Spinal cord (tissue), 10 donors: ENCODE measurements at places on chromosomes 2 and 18. TPM values are rescaled to one million over a fixed set of nuclear protein-coding genes. Genes with fewer than 3 reads are reported as not detected.

SCN9A gene
- total RNA-seq = 18.6 TPM

- no peak overlapping the region for H3K27ac ChIP-seq
- no peak overlapping the region for H3K4me3 ChIP-seq
- H3K27me3 ChIP-seq = no peaks in the 10 kb centered on the region
- no peaks in the 10 kb centered on the region for H3K36me3 ChIP-seq
These were observed 85.6 kb upstream of the ETAA1 start for GRCh38 chr2:67311536-67311935.

DNA sequence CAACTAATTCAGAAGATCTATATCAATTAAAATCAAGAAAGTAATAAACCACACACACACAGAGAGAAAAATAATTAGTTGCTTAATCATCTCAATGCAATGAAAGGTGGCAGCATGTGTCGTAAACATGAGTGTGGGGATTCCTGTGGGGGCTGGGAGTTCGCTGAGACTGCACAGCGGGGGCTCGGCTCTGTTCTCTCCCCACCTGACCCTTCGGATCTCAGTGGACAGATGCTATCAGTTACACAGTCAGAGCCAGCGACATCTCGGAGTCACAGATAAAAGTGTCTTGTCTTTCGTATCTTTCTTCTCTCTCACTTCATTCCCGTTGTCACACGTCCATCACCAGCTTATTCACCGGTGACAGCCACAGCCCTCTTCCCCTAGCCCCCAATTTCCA lies 37.1 kb downstream of the COLEC12 start:
- H3K4me3 ChIP-seq = no peak overlapping the region
- H3K27me3 ChIP-seq = no peaks in the 10 kb centered on the region
- H3K4me1 ChIP-seq = peaks cover 7% of the 10 kb centered on the region
- no peaks in the 10 kb centered on the region for H3K36me3 ChIP-seq
- H3K27ac ChIP-seq = no peak overlapping the region

DNA sequence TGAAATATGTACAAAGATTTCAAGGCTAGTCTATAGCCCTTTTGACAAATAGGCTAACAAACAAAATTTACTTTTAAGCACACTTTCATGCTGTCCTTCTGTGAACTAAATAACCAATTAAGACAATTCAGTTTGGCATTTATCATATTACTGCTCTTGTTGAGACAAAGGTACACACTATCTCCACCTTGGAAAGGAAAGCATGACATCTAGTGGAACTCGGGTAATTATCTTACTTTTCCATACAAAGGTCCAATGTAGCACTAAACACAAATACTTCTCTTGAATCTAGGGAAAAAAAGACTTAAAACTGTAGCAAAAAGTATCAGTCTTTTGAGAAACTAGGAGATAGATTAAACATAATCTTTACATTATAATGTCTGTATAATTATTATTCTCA lies 125.0 kb upstream of the CD226 start:
- no peak overlapping the region for H3K4me3 ChIP-seq
- no peaks in the 10 kb centered on the region for H3K36me3 ChIP-seq
- no peaks in the 10 kb centered on the region for H3K27me3 ChIP-seq
- peak; percentile 62 for DNase-seq

GRCh38 chr2:83531206-83531826 lies 927.8 kb downstream of the SUCLG1 start:
- no peaks in the 10 kb centered on the region for H3K4me1 ChIP-seq
- DNase-seq = peak; percentile 8
- H3K4me3 ChIP-seq = no peak overlapping the region
- H3K27ac ChIP-seq = no peak overlapping the region
- no peaks in the 10 kb centered on the region for H3K36me3 ChIP-seq
- no peaks in the 10 kb centered on the region for H3K27me3 ChIP-seq

- no peak overlapping the region for H3K4me3 ChIP-seq
- no peak for DNase-seq
- H3K27ac ChIP-seq = no peak overlapping the region
These were observed 219.6 kb upstream of the EPAS1 start for GRCh38 chr2:46077522-46078107.

GREB1 gene
- 36.6 TPM for total RNA-seq

DNA sequence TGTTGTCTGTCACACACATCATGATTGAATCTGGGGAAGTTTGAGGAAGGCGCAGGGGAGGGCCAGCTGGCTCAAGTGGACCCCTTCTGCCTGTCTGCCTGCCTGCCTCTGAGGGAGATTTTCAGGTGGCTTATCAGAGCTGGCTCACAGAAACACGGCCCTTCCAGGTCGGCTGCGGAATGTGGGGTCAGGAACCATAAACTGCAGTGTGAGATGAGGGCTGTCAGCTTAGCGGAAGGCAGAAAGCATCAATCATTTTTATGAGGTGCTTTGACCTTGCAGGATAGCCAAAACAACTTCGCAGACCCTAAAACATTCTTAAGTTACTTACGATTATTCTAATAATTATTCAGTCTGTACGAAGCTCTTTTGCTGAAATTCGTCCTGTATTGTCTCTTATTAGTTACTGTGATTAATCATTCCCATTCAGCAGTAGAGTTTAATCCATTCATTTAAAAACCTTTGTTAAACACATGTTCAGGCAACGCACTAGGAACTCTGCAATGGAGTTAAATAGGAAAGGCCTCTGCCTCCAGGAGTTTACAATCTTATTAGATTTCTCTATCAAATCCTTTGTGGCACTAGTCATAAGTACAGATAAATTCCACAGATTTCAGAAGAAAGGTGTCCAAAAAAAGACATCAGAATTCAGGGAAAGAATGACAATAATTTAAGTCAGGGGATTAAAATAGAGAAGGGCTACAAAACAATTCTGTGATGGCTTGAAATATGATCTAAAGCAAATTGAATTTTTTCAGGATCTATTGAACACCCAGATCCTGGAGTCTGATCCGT lies 371.6 kb downstream of the HRH4 start:
- DNase-seq = no peak
- no peaks in the 10 kb centered on the region for H3K36me3 ChIP-seq
- H3K4me3 ChIP-seq = no peak overlapping the region
- H3K4me1 ChIP-seq = peaks cover 7% of the 10 kb centered on the region
- no peak overlapping the region for H3K27ac ChIP-seq

HRH4 gene
- 0.06 TPM for total RNA-seq

RAB6C gene
- 0.44 TPM for total RNA-seq

ANKRD30B gene
- total RNA-seq = 0.20 TPM

CIB4 gene
- total RNA-seq = 0.50 TPM

GRCh38 chr2:108184419-108184818 lies 55.3 kb upstream of the SULT1C3 start:
- H3K27ac ChIP-seq = no peak overlapping the region
- no peaks in the 10 kb centered on the region for H3K27me3 ChIP-seq
- H3K36me3 ChIP-seq = no peaks in the 10 kb centered on the region
- H3K4me3 ChIP-seq = no peak overlapping the region
- DNase-seq = no peak

TSPYL6 gene
- 0.17 TPM for total RNA-seq

GRCh38 chr18:10890022-10890421 lies 259.3 kb downstream of the PIEZO2 start:
- no peak overlapping the region for H3K4me3 ChIP-seq
- DNase-seq = no peak
- H3K36me3 ChIP-seq = no peaks in the 10 kb centered on the region
- no peaks in the 10 kb centered on the region for H3K27me3 ChIP-seq

C18orf54 gene
- total RNA-seq = 7.1 TPM

DNA sequence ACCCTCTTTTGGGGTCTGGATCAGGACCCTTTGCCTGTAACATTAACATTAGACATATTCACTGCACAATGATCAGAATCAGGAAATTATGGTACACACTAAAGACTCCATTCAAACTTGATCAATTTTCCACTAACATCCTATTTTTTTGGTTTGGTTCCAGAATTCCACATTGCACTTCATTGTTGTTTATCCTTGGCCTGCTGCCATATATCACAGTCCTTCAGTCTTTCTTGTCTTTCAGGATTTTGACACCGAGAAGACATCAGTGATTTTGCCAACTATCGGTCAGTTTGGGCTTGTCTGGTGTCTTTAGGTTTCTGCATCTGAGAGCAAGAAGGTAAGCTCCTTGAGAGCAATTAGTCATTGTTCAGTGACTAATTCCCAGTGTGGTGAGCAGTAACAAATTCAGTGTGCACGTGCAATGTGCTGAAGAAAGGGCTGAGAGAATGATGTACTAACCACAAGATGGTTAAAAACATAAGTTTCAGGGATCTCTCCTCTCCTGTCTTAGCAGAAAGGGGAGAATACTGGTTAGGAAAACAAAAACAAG lies 23.5 kb downstream of the MARCHF4 start:
- no peak for DNase-seq
- H3K27me3 ChIP-seq = no peaks in the 10 kb centered on the region
- H3K4me1 ChIP-seq = peaks cover 6% of the 10 kb centered on the region
- H3K27ac ChIP-seq = no peak overlapping the region
- no peak overlapping the region for H3K4me3 ChIP-seq

- H3K27ac ChIP-seq = no peak overlapping the region
- H3K4me3 ChIP-seq = no peak overlapping the region
- no peaks in the 10 kb centered on the region for H3K36me3 ChIP-seq
- no peaks in the 10 kb centered on the region for H3K27me3 ChIP-seq
- DNase-seq = no peak
- no peaks in the 10 kb centered on the region for H3K4me1 ChIP-seq
These were observed 502.1 kb downstream of the TGIF1 start for GRCh38 chr18:3952031-3952430.

PRKAG3 gene
- total RNA-seq = not detected

GRCh38 chr18:44125446-44125845 lies 555.2 kb upstream of the SETBP1 start:
- no peaks in the 10 kb centered on the region for H3K27me3 ChIP-seq
- no peaks in the 10 kb centered on the region for H3K4me1 ChIP-seq
- DNase-seq = no peak
- H3K36me3 ChIP-seq = no peaks in the 10 kb centered on the region
- no peak overlapping the region for H3K27ac ChIP-seq
- no peak overlapping the region for H3K4me3 ChIP-seq

GRCh38 chr2:85822766-85823165 lies 66.0 kb downstream of the ST3GAL5 start:
- no peak overlapping the region for H3K27ac ChIP-seq
- H3K4me1 ChIP-seq = peaks cover 8% of the 10 kb centered on the region
- DNase-seq = no peak
- no peak overlapping the region for H3K4me3 ChIP-seq
- H3K27me3 ChIP-seq = no peaks in the 10 kb centered on the region

CYTIP gene
- 0.83 TPM for total RNA-seq

- H3K36me3 ChIP-seq = peaks cover 25% of the 10 kb centered on the region
- H3K4me3 ChIP-seq = no peak overlapping the region
- no peaks in the 10 kb centered on the region for H3K4me1 ChIP-seq
- no peak overlapping the region for H3K27ac ChIP-seq
These were observed 41.8 kb downstream of the TGFBRAP1 start for GRCh38 chr2:105287692-105288091.
